NCI-H524 treated with DMSO at 0.1 percent for 48 hours (cell line): ENCODE measurements at places on chromosomes 1 and 21.

- no peak for DNase-seq
Measured at GRCh38 chr21:45331531-45332147, 43.9 kb upstream of the POFUT2 start.

DNA sequence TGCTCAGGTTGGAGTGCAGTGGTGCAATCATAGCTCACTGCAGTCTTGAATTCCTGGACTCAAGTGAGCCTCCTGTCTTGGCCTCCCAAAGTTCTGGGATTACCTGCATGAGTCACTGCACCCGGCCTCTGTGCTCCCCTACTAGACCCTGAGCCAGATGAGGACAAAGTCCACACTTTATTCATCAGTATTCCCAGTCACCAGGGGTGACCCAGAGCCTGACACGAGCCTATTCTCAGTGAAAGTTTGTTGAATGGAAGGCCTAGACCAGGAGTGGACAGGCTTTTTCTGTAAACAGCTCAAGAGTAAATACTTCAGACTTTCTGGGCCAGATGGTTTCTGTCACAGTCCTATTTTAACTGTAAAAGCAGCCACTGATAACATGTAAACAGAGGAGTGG, 68.2 kb downstream of the MAB21L3 start:
- no peak for DNase-seq

- DNase-seq = no peak
Measured at GRCh38 chr1:248844526-248844925, 6.5 kb downstream of the ZNF672 start.

GRCh38 chr1:21955501-21956281, 18.6 kb upstream of the HSPG2 start:
- no peak for DNase-seq

DNA sequence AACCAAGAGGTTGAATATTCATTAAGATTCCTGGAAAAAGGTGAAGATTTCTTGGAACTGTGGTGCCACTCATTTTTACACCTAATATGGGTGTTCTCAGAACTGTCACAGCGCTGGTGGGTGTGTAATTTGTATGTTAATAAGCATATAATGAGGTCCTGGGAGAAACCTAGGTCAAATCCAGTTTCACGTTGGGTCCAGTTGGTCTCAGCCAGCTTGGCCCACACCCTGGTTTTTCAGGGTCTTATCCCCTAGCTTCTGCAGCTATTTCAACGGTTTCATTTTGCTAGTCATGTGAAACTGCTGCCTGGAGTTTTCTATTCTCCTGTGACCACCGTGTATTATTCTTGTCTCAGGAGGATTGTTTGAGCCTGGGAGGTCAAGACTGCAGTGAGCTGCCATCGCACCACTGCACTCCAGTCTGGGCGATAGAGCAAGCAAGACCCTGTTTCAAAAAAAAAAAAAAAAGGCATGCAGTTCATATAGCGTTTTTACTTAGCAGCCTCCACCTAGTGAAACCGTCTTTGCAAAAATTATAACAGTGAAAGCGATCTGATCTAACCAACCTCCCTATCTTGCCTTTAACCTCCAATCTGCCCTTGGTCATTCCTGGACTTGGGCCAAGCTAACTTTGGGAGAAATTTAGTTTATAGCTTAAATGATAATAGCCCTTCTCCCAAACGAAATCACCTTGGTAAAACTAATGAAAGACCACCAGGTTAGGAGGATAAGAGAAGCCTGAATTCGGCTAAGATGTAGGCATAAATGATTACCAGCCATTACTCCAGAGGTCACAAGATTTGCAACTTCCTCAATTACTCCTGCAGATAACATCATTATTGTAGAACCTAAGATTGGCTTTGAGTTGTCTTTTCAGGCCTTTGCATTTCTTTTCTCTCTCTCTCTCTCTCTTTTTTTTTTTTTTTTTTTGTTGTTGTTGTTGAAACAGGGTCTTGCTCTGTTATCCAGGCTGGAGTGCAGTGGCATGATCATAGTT, 44.0 kb downstream of the PTAFR start:
- no peak for DNase-seq

DNA sequence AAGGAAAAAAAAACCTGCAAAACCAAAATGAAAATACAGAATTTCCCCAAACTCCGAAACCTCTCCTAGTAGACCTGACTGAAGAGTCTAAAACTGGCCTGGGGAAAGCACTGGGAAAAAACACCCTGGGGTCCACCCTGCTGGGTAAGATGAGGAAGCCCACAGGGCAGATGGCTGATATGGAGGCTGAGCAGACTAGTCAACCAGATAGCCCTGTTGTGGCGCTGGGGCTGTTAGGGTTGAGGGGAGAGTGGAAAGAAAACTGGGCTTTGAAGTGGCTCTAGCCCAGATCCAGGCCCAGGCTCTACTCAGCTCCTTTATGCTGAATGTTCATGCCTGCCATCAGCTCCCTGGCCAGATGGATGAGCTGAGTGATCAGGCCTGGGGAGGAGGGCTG, 6.8 kb upstream of the SLAMF1 start:
- DNase-seq = no peak

GRCh38 chr1:241166625-241167024, 190.4 kb downstream of the RGS7 start:
- DNase-seq = no peak

DNA sequence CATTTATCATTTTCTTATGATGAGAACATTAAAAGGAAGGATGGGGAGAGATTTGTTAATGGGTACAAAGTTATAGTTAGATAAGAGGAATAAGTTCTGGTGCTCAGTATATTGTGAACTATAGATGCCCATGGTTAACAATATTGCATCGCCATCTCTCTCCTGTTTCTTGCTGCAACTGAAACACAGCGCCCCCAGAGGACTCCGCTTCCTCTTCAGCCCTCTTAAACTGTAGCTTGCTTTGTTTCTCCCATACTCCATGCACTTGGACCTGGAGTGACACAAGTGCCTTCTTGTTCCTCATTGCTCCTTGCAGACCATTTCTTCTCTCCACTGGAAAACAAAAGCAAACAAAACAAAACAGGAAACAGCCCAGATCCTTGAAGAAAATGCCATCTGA, 70.1 kb upstream of the NTPCR start:
- no peak for DNase-seq

GRCh38 chr1:89701746-89702241, 68.9 kb downstream of the LRRC8C start:
- DNase-seq = no peak

DNA sequence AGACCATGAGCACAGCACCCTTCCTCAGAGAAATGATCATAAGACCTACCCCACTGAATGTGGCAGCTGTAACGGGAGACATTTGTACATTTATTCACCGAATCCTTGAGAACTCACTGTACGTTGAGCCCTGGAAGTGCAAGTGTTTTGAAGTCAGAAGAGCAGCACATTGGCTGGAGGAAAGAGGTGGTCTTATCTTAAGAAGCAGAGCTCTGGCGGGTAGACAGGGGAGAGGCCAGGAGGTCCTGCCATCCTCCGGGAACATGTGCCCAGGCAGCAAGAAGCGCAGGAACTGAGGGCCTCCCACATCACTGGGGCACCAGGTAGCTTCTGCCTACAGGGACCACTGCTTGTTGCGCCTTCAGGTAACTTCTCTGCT, 169.2 kb upstream of the IRF2BP2 start:
- DNase-seq = no peak

- DNase-seq = no peak
Measured at GRCh38 chr1:59071289-59071688, 225.6 kb upstream of the FGGY start.

DNA sequence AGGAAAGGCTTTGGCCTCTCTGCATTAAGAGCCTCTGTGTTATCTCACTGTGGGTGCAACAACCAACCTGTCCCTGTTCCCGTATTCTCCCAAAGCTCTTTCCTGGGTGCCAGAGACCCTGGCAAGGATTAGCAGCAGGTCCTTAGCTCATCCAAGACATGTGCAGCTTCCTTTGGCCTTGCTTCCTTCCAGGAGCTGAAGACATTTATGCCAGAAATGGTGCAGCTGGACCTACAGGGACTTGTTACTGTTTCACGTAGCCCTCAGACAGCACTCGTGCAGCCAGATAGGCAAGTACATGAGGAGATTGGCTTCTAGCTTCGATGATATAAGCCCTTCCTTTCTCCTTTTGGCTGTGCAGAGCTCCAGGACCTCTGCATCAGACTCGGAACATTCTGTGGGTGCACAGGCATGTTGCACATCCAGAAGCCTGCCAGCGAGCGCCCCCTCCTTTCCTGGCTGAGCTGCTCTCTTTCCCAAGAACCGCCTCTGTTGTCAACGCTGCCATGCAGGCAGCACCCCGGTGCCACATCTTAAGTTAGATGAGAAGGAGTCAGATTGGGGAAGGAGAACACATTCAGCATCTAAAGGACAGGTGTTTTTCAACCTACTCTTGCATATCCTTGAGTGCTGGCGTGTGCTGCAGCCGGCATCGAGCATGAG, 284.5 kb upstream of the PLXNA2 start:
- no peak for DNase-seq

DNA sequence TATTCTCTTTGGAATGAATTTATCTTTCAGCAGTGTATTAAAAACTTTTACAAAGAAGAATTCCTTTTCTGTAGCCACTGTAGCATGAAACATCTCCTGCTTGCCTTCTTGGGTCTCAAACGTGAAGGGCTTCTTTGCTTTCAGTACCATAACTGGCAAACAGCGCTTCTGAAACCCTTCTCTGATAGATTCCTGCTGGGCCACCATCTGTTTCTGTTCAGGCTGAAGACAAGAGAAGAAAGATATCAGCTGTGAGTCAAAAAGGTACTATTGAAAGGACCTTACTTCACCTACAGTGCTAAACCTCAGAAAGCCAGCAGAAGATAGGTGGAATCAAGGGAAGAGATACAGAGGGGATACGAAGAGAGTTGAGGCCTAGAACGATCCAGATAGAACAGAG, 10.5 kb downstream of the AIM2 start:
- DNase-seq = no peak

GRCh38 chr1:53698384-53698980, 40.5 kb downstream of the GLIS1 start:
- DNase-seq = no peak

DNA sequence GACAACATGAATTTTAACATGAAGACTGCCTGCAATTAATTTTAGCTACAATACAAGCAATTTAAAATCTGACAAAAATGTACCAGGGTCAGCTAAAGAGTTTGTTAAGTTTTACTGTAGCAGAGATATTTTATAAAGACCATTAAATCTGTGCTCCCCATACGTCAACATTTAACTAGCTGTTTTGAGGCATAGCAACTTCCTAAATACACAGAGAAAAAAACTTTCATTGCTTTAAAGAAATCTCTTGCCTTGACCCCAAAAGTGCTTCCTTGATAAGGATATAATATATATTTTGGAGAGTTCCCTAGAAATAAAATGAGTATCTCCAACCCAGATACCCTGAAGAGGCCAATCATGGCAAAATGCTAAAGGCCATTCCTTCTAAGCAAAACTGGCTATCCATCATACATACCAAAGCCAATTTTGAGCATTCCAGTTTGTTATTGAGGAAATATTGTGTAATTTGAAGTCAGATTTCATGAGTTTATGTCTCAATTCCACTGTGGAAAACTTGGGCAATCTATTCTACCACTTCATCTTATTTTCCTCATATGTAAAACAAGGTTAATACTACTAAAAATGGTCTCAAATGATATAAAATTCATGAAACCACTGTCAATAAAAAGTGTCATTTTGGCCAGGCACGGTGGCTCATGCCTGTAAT, 19.1 kb downstream of the ASPM start:
- DNase-seq = no peak

DNA sequence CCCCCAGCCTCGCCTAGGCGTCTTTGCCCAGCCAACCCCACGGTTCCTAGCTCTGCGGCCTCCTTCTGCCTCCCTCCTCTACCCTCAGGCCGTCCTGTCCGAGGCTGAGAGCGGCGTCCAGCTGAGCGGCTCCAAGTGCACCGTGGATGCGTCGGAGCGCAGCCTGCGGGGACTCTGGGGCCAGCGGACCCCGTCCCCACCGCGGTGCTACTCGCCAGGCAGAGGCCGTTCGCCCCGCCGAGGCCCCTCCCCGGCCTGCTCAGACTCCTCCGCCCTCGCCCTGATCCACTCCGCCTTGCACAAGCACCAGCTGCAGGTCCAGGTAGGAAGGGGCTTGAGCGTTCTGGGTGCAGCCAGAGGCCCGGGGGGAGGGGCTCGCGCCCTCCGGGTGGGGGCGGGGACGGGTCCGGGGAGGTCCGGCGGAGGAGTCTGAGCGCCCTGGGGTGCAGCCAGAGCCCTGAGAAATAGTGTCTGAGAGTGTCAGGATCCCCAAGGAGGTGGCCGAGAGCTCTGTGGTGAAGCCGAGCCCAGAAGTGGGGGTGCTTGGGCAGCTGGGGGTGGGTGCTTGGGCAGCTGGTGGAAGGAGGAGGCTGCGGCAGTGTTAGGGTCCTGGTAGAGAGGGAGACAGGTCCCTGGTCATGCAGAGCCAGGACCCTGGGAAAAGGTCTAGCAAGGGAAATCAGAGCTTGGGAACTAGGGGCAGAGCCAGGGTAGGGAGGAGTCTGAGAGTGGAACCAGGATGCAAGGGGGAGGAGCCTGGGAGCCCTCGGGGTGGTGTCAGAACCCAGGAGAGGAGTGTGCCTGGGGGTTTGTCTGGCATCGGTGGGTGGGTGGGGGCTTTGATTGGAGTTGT, 3.2 kb upstream of the NBPF3 start:
- DNase-seq = no peak

DNA sequence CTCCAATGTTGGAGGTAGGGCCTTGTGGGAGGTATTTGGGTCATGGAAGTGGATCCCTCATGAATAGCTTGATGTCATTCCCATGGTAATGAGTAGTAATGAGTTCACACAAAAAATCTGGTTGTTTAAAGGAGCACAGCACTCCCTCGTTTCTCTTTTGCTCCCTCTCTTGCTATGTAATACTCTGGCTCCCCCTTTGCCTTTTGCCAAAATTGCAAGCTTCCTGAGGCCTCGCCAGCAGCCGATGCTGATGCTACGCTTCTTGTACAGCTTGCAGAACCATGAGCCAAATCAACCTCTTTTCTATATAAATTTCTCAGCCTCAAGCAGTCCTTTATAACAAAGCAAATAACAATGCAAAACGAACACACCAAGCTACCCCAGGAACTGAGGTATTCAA, 80.9 kb downstream of the LHX9 start:
- no peak for DNase-seq

DNA sequence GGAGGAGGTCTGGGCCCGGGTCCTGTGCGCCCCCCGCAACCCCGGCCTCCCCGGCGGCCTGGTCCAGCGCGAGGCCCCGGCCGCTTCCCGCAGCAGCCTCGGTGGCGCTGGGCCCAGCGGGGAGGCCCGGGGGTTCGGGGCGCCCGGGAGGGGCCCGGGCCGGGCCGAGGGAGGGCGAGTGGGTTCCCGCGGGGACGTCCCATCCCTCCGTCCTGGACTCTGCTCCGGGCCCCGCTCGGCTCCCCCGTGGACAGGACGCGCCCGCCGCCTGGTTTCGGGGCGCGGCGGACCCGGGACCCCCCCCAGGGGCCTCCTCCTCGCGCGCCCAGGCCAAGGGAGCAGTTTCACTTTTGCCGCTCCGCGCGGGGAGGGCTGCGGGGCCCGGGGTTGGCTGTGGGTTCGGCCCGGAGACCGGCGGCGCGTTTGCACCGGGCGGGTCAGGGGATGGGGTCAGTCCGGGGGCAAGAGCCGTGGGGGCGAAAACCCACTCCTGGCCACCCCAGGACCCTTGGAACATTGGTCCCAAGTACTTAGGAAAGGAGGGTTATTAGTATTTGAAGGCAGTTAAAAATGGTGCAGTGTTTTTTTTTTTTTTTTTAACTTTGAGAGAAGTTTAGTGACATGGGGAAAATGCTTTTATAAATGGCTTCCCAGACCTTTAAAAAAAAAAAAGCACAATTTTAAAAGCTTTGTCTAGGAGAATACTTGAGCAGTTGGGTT, 677 bp downstream of the AGPAT3 start:
- no peak for DNase-seq

- no peak for DNase-seq
Measured at GRCh38 chr1:94305704-94306103, 68.3 kb upstream of the ARHGAP29 start.

GRCh38 chr1:214993419-214993818, 89.1 kb upstream of the KCNK2 start:
- DNase-seq = no peak
